ENCODE measurements at places on chromosomes 3 and 15.
A peak's percentile ranks its signal among the peaks of the same experiment; 100 is the strongest.

GRCh38 chr15:91411586-91411985 lies 311.5 kb downstream of the SV2B start:
- no peak for DNase-seq

GRCh38 chr3:52248816-52249547 lies 3.4 kb downstream of the PPM1M start:
- no peak for DNase-seq

DNA sequence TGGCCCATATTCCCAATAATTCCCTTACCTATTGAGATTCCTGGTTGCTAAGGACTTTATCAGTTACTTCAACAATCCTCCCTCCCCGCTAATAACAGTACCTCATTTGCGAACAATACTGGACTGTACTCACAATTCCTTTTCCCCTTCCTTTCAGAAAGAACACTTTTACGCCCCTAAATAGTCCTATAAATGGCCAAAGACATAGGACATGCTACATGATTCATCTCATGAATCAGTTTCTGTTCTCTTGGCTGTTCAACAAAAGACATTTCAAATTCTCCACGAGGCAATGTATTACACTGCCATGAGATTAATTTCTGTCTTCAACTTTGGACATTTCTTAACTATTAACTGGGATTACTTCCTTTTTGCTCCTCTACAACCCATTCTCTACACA lies 264.4 kb downstream of the TIGIT start:
- no peak for DNase-seq

GRCh38 chr3:62323241-62323640 lies 50.1 kb downstream of the FEZF2 start:
- no peak for DNase-seq

DNA sequence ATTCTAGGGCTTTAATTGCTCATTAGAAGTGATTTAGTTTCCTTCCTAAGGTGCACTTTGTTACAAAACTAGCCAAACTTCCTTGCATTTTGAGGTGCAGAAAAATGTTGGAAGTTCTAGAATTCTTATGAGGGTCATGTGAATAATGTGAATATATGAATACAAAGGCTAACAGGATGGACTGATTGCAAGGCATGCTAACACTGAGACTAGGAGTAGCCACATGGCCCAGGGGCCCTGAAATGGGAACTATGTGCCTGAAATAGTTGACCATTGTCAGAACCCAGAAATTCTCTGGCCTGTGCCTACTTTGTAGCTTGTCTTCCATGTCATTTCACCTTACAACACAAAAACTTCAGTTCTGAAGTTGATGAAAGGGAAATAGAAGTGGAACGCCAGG lies 10.8 kb downstream of the ASB7 start:
- DNase-seq = no peak

DNA sequence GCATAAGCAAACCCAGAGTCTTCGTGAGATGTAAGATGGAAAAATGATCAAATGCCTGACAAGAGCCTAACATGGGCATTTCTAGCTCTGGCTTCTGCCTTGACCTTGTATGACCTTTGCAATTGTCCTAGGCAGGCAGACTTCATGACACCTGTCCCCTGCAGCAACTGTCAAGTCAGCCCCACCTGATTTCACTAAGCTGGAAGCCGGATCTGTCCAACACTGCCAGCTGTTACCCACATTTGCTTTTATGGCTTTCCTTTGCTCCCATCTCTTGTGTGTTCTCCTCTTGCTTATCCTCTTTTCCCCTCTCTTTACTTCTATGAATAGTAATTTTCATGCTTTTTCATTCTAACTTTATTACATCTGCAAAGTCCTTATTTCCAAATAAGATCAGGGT lies 48.5 kb upstream of the TNIK start:
- DNase-seq = no peak

DNA sequence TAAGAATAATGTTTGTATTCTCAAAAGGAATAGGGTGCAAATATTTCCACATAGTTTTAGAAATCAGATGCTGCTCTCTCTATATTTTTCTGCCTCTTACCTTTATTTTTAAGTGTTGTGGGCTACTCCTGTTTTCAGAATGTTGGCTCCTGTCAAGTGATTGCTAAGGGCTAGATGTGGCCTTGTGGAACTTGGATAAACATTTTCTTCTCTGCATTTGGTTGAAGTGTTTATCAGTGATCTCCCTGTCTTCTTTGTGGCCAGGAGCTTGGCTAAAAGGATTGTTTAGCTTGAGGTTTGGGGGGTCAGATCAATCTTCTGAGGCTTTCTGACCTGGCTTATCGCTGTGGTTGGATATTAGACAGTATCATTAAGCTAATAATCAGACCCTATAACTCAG lies 112.6 kb downstream of the TCF12 start:
- DNase-seq = peak; percentile 17

GRCh38 chr3:190877925-190878324 lies 15.4 kb upstream of the GMNC start:
- DNase-seq = peak; percentile 58

GRCh38 chr3:17075907-17076306 lies 191.2 kb downstream of the PLCL2 start:
- no peak for DNase-seq

GRCh38 chr3:56468184-56469106 lies at the start of gene ERC2:
Gene ERC2 (minus strand): TSS chr3:56468467.
- peak; percentile 19 for DNase-seq

GRCh38 chr15:92075764-92076163 lies 222.3 kb downstream of the SLCO3A1 start:
- DNase-seq = no peak

GRCh38 chr15:94098921-94099573 lies 132.3 kb upstream of the MCTP2 start:
- no peak for DNase-seq

GRCh38 chr3:195762249-195762585 lies 41.4 kb downstream of the MUC20 start:
- no peak for DNase-seq

GRCh38 chr15:26261413-26261812 lies 398.3 kb upstream of the ATP10A start:
- no peak for DNase-seq

GRCh38 chr15:55917881-55918296 lies 75.5 kb downstream of the NEDD4 start:
- DNase-seq = peak; percentile 91

DNA sequence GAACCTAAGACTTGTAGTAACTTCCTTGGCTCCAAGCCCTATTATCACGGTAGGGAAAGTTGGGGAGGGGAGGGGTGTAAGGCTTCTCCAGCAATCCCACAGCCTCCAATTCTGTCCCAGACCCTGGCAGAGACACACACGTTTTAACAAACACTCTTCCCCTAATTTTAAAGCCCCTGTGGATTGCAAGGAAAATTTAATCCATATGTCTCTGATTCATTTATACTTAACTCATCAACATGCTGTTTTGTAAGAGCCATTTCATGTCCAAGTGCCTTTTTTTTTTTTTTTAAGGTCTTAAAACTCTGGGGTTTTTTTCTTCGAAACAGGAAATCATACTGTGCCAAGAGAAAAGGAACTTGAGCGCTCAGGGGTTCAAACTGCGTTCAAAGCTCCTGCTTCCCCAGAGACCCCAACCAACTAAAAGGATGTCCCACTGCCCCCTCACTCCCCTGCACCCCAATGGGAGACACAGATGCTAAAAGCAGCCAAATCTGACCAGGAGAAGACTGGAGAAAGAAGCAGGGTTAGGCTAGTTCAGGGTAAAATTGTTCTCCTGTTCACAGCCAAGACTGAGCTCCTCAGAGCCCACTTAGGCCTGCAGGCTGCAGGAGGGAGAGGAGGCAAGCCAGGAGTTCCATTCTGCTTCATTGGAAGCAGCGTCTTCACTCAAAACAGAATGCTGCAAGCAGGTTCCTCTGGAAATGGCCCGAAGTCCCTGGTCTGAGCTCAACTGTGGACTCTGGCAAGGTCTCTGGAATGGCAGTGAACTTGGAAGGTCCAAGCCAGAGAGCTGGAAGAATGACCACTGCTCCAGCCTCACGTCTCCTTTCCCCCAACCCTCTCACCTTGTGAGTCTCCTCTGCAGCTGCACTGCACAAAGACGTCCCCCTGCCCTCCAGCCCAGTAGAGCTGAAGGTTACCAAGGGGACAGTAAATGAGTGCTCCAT lies 172.5 kb downstream of the NTRK3 start:
- DNase-seq = no peak

GRCh38 chr3:134601539-134602439 lies 49.0 kb downstream of the KY start:
- no peak for DNase-seq

DNA sequence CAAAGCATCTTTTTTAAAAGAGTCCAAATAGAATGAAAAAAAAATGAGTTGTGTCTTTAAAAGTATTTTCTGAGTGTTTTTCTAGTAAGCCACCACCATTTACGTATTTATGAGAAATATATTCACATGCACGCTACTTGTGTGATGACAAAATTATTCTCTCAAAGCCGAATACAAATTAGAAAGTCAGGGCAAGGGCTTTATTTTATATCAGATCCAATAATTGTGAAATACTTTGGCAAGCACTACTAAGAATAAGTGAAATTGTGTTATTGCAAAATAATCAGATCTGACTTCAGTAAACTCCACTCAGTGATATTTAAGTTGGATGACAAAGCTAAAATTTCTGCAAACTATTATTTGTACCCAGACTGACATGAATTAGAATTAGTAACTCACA lies 589.3 kb upstream of the KCNMB2 start:
- no peak for DNase-seq

DNA sequence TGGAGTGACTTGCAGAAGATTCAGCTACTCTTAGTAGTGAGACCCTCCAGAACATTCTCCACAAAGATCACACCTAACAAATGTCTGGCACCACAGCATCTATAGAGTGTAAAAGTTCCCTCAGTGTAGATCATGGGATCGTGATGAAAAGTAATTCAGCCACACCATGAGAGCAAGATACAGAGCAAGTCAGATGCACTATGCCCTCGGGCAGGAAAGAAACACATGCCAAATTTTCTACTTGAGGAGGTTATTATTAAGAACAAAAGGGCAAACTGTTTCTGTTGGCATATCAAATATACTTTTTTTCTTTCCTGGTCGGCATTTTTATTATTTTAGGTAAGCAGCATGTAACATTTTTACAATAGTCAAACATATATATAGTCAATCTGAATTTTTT lies 44.8 kb upstream of the SNTN start:
- peak; percentile 71 for DNase-seq

DNA sequence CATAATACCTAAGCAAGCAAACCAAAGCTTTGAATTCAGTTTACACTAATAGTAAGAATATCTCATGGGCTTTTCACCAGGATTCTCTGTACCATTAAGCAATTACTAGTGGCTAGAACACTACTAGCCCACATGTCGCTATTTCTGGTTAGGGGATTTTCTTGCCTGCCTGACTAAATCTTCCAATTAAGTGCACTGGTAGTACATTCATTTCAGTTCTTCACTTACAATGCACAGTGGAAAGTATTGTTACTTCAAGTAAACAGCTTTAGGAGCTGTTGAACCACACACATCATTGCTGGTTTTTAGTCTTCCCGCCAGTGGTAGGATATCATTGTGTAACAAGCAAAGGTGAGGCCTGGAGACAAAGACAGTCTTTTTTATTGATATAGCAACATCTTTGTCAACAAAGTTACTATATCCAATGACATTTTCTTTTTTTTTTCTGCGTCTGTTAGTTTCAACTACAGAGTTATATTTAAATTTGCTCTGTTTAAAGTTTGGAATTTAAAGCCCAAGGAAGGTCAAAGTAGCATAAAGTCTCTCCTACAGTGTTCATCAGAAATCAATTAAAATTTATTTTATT lies 826.8 kb upstream of the NR2F2 start:
- DNase-seq = no peak

- no peak for DNase-seq
Observed at GRCh38 chr15:99137111-99137546, 32.2 kb downstream of the SYNM start.

- peak; percentile 83 for DNase-seq
Observed at GRCh38 chr3:17765819-17766472, 23.5 kb upstream of the TBC1D5 start.

GRCh38 chr3:142028243-142028777 lies 121.0 kb downstream of the TFDP2 start:
- DNase-seq = peak; percentile 77

DNA sequence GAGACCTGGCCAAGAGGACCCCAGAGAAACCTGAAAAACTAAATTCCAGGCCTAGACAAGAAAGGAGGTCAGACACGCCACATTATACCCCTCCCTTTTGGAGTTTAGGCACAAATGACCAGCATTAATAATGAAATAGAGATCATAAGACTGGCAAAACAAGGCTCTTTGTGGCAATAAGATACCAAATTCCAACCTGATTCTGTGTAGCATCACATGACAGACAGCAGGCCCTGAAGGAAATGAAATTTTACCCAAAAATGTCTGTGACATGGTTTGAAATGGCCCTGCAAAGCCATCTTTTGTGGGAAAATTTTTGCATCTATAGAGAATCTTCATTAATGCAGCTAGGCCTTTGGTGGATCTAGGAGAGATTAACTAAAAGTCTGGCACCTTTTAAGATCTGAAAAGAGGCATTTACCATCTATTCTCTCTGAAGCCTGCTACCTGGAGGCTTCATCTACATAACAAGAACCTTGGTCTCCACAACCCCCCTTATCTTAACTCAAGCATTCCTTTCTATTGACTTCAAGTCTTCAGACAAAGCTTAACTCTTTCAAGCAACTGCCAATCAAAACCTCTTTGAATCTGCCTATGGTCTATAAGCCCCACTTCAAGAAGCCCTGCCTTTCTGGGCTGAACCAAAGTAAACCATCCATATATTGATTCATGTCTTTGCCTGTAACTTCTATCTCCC lies 8.0 kb downstream of the FAM174B start:
- DNase-seq = no peak

- no peak for DNase-seq
Observed at GRCh38 chr3:42270561-42270960, 4.6 kb upstream of the CCK start.

GRCh38 chr15:31306426-31307269 lies 20.0 kb upstream of the KLF13 start:
- no peak for DNase-seq

GRCh38 chr15:28923726-28924280 lies 38.0 kb downstream of the APBA2 start:
- DNase-seq = no peak

GRCh38 chr3:9689757-9690156 lies 13.9 kb upstream of the CPNE9 start:
- no peak for DNase-seq

DNA sequence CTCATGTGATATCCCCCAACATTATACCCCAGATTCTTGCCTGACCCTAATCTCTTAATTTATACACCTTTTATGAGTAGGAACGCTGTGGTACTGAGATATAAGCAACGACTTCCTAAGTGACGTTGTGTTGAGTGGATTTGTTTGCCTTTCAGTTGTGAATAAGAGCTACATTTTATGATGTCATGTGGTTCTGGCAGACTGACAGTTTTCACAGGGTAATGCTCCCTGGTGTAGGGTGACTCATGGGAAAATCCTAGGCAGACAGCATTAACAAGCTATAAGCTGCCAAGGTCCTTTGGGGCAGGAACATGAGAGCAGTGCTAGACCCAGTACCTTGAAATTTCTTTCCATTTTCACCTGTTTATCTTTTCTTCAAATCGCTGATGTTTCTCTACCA lies 11.2 kb downstream of the C3orf52 start:
- DNase-seq = peak; percentile 83

DNA sequence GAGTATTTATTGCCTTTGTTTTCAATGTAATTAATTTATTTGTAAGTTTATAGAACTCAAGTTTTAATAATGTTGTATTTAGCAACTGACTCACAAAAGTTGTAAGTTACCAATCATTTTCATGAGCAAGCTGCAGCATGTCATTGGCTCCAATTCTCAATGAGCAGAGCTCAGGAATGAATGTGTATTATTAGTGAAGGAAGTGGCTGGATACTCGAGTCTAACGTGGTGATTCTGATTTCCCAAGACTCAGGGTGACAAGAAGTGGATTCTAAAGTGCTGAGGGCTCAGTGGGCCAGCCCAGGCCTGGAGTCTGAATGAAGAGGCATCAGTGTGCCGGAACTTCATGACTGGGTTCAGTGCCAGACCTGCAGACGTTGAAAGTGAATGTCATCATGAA lies 39.6 kb downstream of the CLDN11 start:
- DNase-seq = no peak

Measured in SK-MEL-5 (cell line).